ENCODE measurements at places on chromosomes 2 and 18.
A peak's percentile ranks its signal among the peaks of the same experiment; 100 is the strongest.

DNA sequence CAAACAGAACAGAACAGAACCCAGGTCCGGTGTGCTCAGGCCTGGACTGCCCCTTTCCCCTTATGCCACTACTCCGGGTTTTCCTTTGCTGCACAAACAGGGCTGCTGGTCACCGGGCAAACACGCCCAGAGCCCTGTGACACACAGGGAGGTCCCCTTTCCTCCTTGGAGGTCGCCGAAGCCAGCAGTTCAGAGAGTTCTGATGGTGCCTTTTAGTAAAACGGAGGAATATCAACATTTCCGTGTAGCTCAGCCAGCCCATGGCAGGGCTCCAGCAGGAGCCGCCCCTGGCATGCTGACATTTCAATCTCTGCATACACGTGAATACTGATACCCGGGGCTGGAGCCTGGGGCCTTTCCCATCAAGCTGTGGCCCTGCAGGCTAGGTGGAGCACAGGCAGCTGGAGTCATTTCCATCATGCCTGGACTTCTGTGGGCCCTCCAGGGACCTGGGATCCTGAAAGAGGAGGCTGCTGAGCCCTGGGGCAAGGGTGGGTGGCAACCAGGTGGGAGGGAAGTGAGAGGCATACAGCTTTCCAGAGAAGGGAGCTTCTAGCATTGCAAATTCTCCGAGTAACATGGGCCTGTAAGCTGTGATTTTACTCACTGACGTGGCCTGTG is 91.4 kb upstream of the PXDN start:
- no peak for DNase-seq

DNA sequence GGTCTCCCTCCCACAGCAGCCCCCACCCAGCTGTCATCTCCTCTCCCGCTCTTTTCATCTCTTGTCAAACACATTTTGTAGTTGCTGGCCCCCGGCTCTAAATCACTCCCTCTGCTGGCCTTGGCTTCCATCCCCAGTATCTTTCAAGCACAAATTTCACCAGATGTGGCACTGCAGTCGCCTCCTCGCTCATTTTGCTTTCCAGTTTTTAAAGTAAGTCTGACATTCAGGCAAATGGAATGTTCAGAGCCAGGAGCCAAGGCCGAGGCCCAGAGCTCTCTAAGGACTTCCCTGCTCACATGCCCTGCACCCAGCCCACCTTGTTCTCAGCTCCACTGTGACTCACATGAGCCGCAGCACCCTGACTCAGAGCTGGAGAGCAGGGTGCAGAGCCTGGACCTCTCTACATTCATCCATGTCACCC is 158.4 kb downstream of the GALNT14 start:
- DNase-seq: peak; percentile 97

DNA sequence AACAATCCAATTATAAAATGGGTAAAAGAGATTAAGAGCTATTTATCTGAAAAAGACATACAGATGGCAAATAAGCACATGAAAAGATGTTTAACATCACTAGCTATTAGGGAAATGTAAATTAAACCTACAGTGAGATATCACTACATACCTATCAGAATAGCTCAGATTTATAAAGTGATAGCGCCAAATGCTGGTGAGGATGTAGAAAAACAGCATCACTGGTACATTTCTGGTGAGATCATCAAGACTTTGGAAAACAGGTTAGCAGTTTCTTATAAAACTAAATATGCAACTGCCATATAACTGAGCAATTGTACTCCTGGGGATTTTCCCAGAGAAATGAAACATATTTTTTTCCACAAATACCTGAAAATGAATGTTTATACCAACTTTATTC is 100.4 kb downstream of the ACOXL start:
- no peak for DNase-seq

GRCh38 chr18:50393802-50394201 is 19.0 kb downstream of the SKA1 start:
- DNase-seq: no peak

- DNase-seq: no peak
Observed at GRCh38 chr2:37267685-37268084, 36.2 kb downstream of the NDUFAF7 start.

GRCh38 chr2:161373942-161374341 is 42.2 kb upstream of the TBR1 start:
- peak; percentile 47 for DNase-seq

DNA sequence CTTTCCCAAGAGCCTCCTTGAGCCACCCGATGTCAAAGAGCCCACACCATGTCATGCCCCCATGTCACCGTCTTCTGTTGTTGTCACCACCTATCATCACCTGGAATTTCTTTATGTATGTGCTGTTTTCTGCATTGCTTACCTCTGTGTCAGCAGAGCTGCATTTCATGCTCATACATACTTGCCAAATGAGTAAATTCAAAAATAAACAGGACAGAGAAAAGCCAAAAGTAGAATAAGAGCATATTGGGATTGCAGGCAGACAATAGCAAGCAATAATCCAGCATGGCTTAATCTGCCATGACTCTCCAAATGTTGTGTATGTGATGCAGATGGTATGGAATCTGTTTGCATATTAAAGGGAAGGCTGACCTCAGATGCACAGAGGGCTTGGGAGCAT is 15.3 kb upstream of the RGPD4 start:
- no peak for DNase-seq

- DNase-seq: no peak
Observed at GRCh38 chr2:71531522-71532047, 78.2 kb downstream of the DYSF start.

- DNase-seq: no peak
Observed at GRCh38 chr2:147718831-147719230, 126.0 kb upstream of the ACVR2A start.
